Stimulated activated CD4-positive, alpha-beta T cell treated with anti-CD3 and anti-CD28 coated beads, Interleukin-1b, Interleukin-23, amount 100 ng/mL, for 1 hour (primary cell): ENCODE measurements at places on chromosomes 16 and 17.

- no peak for DNase-seq
These were observed 6.2 kb downstream of the CHAD start for GRCh38 chr17:50462446-50462845.

- DNase-seq: no peak
These were observed 242.3 kb upstream of the IRX5 start for GRCh38 chr16:54688339-54688738.

- DNase-seq: no peak
These were observed 9.2 kb downstream of the HIRIP3 start for GRCh38 chr16:29986231-29986630.

GRCh38 chr16:5971924-5972323 is 874.3 kb upstream of the EEF2KMT start:
- no peak for DNase-seq

GRCh38 chr17:7011415-7011814 is 1.0 kb upstream of the RNASEK start:
- DNase-seq: no peak

GRCh38 chr17:6623941-6624340 is 16.6 kb downstream of the KIAA0753 start:
- DNase-seq: no peak

DNA sequence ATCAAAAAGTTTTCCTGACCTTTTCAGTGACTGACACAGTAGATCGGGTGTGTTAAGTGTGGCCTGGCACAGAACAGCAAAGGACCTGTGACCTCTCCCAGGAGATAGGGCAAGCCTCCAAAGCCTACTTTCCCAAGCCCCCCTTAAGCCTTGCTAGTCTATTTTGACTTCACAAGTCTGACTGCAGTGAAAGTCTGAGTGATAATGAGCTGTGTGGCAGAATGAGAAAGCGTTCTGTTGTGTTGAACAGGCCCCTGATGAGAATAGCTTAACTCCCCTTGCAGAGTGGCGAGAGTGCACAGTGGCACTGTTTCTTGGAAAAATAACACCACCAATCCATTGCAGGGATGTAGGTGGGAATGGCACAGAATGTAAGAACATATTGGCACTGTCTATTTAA is 32.8 kb downstream of the MMD start:
- DNase-seq: no peak

- DNase-seq: no peak
These were observed 250.0 kb downstream of the SOX9 start for GRCh38 chr17:72370819-72371218.

DNA sequence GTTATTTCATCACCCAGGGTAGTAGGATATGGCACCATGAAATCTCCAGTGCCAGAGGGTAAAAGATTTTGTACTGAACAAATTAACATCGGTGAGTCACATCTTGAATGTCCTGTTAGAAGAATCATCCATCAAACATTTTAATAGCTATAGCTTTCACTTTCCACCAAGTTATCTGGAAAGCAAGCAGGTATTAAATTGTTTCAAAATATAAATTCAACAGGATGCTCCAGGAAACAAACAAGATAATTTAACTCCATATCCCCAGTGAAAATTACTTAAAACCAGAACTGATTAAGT is 2.4 kb downstream of the VEZF1 start:
- no peak for DNase-seq
